ENCODE measurements at places on chromosomes 6 and 20.

GRCh38 chr6:157937916-157938315 lies 43.7 kb upstream of the SYNJ2 start:
- no peak for DNase-seq

- DNase-seq, result no peak
Measured at GRCh38 chr6:97288188-97288587, 5.2 kb upstream of the MMS22L start.

- DNase-seq, result peak; percentile 57
Measured at GRCh38 chr6:90286884-90287488, 9.7 kb downstream of the BACH2 start.

DNA sequence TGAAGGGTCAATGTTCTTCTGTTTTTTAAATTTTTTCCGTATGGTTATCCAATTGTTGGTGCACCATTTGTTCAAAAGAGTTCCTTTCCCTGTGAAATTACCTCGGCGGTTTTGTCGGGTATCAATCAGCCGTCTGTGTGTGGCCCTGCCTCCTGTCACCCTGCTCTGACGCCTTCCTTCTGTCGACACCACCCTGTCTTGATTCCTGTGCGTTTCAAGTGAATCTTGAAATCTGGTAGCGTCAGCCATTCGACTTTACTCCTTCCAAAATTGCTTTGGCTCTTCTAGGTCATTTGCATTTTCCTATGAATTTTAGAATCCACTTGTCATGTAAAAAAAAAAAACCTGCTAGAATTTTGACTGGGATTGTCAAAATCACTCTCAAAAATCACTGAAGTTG lies 181.1 kb downstream of the CDH4 start:
- DNase-seq, result no peak

DNA sequence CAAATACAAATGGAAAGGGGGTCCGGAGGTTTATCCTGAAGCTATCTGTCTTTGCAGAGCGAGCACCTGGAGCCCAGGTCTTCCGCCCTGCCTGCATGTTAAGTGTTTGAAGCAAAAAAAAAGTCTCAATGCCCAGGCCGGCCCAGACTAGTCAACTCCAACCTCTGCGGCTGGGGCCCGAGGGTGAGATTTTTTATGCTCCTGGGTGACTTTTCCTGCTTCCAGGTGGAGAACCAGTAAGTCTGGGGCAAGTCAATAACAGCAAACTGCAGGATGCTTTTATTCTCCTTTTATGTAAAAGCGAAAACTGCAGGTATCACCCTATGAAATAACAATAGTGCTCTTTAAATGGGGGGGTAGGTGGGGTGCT lies 2.0 kb upstream of the ZBP1 start:
- no peak for DNase-seq
